Esophagus muscularis mucosa (tissue), 4 donors: ENCODE measurements at places on chromosomes 3 and 15.
A peak's percentile ranks its signal among the peaks of the same experiment; 100 is the strongest.

DNA sequence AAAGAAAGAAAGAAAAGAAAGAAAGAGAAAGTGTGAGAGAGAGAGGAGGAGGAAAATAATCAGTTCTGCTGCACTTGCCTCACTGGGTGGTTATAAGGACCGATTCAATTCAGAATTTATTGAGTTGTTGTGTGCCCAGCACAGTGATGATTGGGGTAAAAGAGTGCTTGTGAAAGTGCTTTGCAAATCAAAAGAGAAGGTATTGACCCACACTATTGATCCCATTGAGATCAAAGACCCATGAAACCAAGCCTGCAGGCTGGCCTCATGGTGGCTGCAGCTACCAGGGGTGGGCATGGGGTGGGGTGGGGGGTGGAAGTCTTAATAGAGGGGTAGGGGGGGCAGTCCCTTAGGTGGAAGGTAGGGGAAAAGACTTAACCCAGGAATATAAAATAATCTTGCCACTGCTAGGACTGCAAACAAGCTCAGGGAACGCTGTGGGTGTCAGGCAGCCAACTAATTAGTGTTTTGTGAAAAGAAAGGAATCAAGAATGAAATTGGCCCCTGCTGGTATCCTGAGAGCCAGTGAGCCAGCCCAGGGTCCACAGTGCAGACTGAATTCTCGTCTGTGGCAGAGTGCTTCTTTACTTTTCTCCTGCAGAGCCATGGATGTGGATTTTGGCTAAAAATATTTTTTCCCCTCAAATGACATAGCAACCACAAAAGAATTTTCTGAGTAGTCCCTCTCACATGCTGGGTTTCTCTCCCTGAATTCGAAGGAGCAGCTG is 34.2 kb downstream of the CLEC3B start:
- no peak overlapping the region for H3K4me3 ChIP-seq
- no peak for DNase-seq
- no peak overlapping the region for H3K27ac ChIP-seq

GRCh38 chr15:57762302-57762701 is 55.8 kb downstream of the POLR2M start:
- H3K36me3 ChIP-seq: no peaks in the 10 kb centered on the region
- no peaks in the 10 kb centered on the region for H3K4me1 ChIP-seq
- no peak overlapping the region for H3K27ac ChIP-seq
- H3K4me3 ChIP-seq: no peak overlapping the region

DNA sequence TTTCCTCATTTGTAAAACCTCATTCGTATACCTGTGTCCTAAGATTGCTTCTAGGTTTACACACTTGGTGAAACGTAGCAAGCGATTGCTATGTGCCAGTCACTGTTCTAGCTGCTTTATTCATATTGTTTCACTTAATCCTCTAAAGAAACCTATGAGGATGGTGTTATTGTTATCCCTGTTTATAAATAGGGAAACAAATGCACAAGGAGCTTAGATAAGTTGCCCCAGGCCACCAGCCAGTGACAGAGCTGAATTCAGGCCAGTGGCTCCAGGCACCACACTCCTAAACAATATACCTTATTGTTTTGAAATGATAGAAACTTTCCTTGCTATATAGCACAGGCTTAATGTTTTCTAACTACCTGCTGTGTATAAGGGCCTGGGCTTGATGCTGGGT is 44.0 kb downstream of the LPP start:
- no peaks in the 10 kb centered on the region for H3K27me3 ChIP-seq
- DNase-seq: no peak

GRCh38 chr15:90558171-90558573 is 28.4 kb downstream of the CRTC3 start:
- H3K36me3 ChIP-seq: no peaks in the 10 kb centered on the region
- peak overlapping the region; percentile 83 for H3K27ac ChIP-seq
- H3K27me3 ChIP-seq: no peaks in the 10 kb centered on the region
- DNase-seq: peak; percentile 92
- peaks cover 87% of the 10 kb centered on the region for H3K4me1 ChIP-seq
- peak overlapping the region; percentile 2 for H3K4me3 ChIP-seq

GRCh38 chr3:87924485-87924884 is 134.3 kb downstream of the CGGBP1 start:
- no peak overlapping the region for H3K4me3 ChIP-seq
- no peaks in the 10 kb centered on the region for H3K36me3 ChIP-seq
- no peak for DNase-seq
- H3K27ac ChIP-seq: no peak overlapping the region

DNA sequence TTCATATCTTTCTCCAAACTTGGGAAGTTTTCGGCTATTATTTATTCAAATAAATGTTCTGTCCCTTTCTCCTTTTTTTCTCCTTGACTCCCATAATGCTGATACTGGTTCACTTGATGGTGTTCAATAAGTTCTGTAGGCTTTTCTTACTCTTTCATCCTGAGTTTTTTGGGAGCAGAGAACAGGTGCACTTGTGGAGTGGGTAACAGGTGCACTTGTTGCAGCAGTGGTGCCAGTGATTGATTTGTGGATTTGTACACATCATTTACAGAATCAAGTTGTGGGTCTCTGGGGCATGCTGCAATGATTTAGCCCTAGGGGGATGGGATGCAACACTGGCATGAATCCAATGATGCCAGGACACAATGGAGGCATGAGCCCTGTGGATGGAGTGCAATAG is 14.8 kb upstream of the OR5H1 start:
- no peaks in the 10 kb centered on the region for H3K36me3 ChIP-seq
- DNase-seq: no peak
- H3K4me3 ChIP-seq: no peak overlapping the region
- H3K27ac ChIP-seq: no peak overlapping the region
- H3K27me3 ChIP-seq: no peaks in the 10 kb centered on the region

GRCh38 chr15:51403072-51403878 is 61.8 kb downstream of the GLDN start:
- no peak overlapping the region for H3K4me3 ChIP-seq
- H3K4me1 ChIP-seq: no peaks in the 10 kb centered on the region
- H3K27me3 ChIP-seq: no peaks in the 10 kb centered on the region
- peak; percentile 53 for DNase-seq
- H3K27ac ChIP-seq: no peak overlapping the region
- H3K36me3 ChIP-seq: no peaks in the 10 kb centered on the region

GRCh38 chr3:100210772-100211135 is 50.0 kb upstream of the TBC1D23 start:
- peaks cover 21% of the 10 kb centered on the region for H3K4me1 ChIP-seq
- peak overlapping the region; percentile 79 for H3K27ac ChIP-seq
- no peaks in the 10 kb centered on the region for H3K36me3 ChIP-seq
